ENCODE measurements at places on chromosomes 11 and 22.

DNA sequence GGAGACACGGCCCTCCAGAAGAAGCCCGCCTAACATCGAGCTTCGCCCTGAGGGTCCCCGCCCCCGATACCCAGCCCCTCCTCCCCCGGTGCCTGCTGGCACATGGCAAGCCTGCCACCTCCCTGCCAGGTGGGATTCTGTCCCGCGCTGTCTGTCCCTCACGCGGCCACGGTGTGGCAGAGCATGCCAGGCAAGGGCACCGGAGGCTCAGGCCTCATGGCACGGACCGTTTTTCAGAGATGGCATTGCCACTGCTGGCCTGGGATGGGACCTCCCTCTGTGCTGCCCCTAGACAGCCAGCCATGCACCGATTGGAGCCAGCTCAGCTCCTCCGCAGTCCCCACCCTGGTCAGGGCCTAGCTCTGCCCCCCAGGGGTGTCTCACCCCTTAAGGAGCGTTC, 19.4 kb downstream of the MRPL23 start:
- no peak for DNase-seq

DNA sequence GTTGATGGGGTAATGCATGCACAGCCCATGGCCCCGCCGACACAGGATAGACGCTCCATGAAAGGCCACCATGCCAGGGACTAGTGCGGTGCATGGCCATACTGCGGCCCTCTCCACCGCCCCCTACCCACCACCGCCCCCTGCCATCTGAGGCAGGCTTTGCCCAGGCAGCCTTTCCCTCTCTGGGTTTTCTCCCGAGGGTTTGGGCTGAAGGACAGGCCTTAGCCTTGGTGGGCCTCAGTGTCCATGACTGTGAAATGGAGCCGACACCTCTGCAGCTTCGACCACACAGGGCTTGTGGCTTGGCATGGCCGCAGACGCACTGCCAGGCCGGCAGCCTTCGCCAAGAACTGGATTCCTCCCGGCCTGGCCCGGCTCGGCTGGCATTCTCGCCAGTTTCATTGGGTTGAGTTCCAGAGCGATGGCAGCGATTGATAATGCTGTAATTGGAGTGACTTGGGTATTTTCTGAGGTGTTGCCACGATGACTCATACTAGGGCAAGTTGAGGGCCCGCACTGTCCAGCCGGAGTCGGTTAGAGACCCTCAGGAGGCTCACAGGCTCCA, 111.3 kb downstream of the WNT7B start:
- DNase-seq, result no peak

DNA sequence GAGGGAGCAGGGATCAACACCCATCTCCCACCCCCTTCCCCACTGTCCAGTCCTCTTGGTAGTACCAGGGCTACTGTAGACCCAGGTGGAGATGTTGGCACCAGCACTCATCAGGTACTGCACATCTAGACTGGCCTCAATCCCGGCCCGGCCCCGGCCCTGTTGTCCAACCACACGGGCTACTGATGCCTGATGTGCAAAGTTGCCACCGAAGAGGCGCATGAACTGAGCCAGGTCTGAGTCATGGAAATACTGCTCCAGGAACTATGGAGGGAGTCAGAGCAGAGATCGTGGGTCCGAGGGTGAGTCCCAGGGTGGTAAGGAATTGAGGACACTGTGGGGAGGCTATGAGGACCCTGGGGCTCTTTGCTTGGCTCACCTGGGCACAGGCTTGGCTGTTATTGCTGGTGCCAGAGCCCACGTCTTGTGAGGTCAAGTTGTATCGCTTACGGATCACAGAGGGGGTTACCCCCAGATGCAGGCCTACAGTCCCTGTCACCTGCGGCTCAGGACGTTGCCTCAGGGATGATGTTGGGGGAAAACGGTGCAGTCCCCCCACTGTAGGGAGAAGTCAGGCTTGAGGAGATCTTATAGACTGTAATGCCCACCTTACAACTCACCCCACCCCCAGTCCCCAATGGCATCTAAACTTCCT, 2.5 kb downstream of the TPP1 start:
- DNase-seq, result no peak

- no peak for DNase-seq
These were observed 79.5 kb downstream of the HORMAD2 start for GRCh38 chr22:30159561-30160353.

DNA sequence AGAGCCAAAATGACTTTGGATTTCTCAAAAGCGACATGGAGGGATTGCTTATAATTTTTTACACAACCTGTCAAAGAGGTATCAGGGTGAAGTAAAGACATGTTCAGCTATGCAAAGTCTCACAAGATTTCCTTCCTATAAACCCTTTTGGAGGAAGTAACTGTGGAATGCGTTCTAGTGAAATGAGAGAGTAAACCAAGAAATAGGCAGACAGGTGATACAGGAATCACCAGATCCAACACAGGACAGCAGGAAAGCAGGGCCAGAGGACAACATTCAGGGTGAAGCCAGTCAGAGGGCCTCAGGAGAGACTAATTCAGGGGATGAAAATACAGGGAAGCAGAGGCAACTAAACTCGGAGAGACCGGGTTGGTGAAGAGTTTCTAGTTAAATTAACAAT, 90.4 kb upstream of the MTNR1B start:
- DNase-seq, result no peak

GRCh38 chr11:45270946-45271716, 15.0 kb downstream of the SYT13 start:
- DNase-seq, result no peak

GRCh38 chr11:103898065-103898464, 138.4 kb upstream of the DDI1 start:
- DNase-seq, result no peak

GRCh38 chr11:67472882-67473281, 3.8 kb upstream of the TMEM134 start:
- DNase-seq, result no peak

- no peak for DNase-seq
These were observed 44.4 kb upstream of the WNT11 start for GRCh38 chr11:76250520-76251225.

- DNase-seq, result no peak
These were observed 14.8 kb downstream of the FAM181B start for GRCh38 chr11:82718821-82719220.

GRCh38 chr11:15519124-15519791, 404.5 kb downstream of the INSC start:
- no peak for DNase-seq

Data from DMS 273 treated with DMSO at 0.1 percent for 48 hours (cell line).